ENCODE measurements at places on chromosomes 5 and 9. TPM values are rescaled to one million over a fixed set of nuclear protein-coding genes. Genes with fewer than 3 reads are reported as not detected.

The PCDHGA8 gene
- total RNA-seq: not detected

The CCDC183 gene
- total RNA-seq: 0.49 TPM

The CDC42SE2 gene
- total RNA-seq: 32.3 TPM

The BARHL1 gene
- total RNA-seq: not detected

The PCDHA4 gene
- total RNA-seq: 1.7 TPM

The GLE1 gene
- 30.3 TPM for total RNA-seq

The C9orf78 gene
- total RNA-seq: 59.1 TPM

The IL5 gene
- total RNA-seq: not detected

The MLLT3 gene
- 15.3 TPM for total RNA-seq

The PCDHGA5 gene
- total RNA-seq: 0.18 TPM

The PCDH12 gene
- not detected for total RNA-seq

The UBTD2 gene
- 14.1 TPM for total RNA-seq

The PCA3 gene
- not detected for total RNA-seq

The CD180 gene
- not detected for total RNA-seq
